ENCODE measurements at places on chromosomes 4 and X. TPM values are rescaled to one million over a fixed set of nuclear protein-coding genes. Genes with fewer than 3 reads are reported as not detected.
A peak's percentile ranks its signal among the peaks of the same experiment; 100 is the strongest.

GRCh38 chr4:154741922-154742850, 1.6 kb upstream of the LRAT start:
- no peak for DNase-seq
- no peaks in the 10 kb centered on the region for H3K4me1 ChIP-seq
- no peaks in the 10 kb centered on the region for H3K36me3 ChIP-seq
- no peak overlapping the region for H3K27ac ChIP-seq
- H3K4me3 ChIP-seq = peak overlapping the region; percentile 6

DNA sequence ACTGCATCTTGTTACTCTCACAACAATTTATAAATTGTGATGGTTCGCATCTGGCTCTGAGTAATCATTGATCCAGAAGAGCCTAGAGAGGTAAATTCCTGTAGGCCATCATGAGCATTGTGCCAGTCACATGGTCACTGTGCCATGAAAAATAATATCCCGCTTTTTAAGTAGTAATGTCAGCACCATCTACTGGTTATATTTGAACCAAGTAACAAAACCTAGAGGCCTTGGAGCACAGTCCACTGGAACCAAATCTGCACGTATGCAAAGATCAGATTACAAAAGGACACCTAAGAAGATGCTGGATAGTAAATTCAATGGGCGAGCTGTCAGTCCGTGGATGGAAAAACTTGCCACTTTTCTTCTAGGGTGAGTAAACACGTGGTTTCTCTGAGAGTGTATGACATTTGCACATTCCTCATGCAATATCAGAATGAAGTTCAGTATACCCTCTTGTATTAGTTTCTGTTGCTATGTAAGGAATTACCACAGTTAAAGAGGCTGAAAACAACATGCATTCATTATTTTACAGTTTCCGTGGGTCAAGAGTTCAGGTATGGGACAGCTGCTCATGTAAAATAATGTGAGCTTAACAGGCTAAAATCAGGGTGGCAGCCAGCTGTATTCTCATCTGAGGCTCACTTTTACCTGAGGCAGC, 26.8 kb downstream of the FAM114A1 start:
- no peak for DNase-seq
- H3K27ac ChIP-seq = no peak overlapping the region

DNA sequence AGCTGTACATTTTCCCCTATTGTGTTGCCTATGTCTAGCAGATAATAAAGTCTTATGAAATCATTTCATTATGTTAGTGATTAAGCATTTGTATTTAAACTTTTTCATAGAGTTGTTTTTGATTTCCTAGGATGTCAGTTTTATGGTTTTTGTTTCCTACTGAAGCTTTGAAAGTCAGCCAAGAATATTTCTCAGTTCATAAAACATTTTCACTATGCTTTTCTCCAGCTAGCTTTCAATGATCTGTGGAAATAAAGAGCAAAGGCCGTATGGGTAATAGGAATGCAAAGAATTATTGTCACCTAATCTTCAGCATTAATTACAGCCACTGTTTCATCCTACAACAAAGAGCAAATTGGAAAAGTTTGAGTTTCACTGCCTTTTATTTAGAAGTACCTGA, 145.7 kb upstream of the NUDT6 start:
- DNase-seq = no peak
- H3K4me3 ChIP-seq = no peak overlapping the region
- H3K27ac ChIP-seq = no peak overlapping the region
- H3K27me3 ChIP-seq = no peaks in the 10 kb centered on the region
- no peaks in the 10 kb centered on the region for H3K4me1 ChIP-seq
- H3K36me3 ChIP-seq = no peaks in the 10 kb centered on the region

DNA sequence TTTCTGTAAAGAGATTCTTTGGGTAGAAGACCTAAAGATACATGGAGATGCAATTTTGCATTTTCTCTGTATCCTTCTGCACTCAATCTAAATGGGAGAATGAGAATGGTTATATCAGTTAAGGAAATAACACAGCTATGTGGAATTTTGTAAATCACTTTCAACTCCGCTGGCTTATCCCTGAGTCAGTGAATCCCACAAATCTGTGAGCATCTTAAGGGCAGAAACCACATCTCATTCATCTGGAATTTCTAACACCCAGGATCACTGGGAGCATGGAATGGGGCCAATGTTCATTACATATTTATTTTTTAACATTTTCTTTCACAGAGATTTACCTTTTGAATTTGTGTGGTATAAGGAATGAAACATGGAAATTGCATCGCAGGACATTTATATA, 167.8 kb downstream of the CFAP47 start:
- no peaks in the 10 kb centered on the region for H3K36me3 ChIP-seq
- H3K4me3 ChIP-seq = no peak overlapping the region
- no peak for DNase-seq
- no peak overlapping the region for H3K27ac ChIP-seq
- no peaks in the 10 kb centered on the region for H3K27me3 ChIP-seq

DNA sequence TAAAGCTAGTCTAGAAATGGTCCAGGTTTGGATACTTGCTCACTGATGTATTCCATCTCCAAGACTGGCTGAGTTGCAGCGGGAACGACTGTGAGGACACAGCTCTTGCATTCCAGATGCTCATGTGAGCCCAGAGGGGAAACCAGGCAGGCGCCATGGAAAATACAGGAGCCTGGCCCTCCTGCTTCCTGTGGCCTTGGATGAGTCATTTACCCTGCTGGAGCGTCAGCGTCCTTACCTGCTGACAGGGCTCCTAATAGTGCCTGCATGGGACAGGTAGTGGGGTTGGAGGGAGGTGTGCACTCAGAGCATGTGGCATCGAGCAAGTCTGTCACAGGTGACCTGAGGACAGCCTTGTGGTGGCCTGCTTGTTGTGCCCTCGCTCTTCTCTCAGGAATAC, 69.4 kb downstream of the NSG1 start:
- H3K36me3 ChIP-seq = peaks cover 11% of the 10 kb centered on the region
- DNase-seq = no peak
- H3K27me3 ChIP-seq = no peaks in the 10 kb centered on the region
- H3K4me1 ChIP-seq = no peaks in the 10 kb centered on the region
- H3K27ac ChIP-seq = no peak overlapping the region

GRCh38 chr4:74897386-74897785, 35.5 kb upstream of the PARM1 start:
- no peak for DNase-seq
- H3K27me3 ChIP-seq = no peaks in the 10 kb centered on the region
- no peak overlapping the region for H3K27ac ChIP-seq
- no peaks in the 10 kb centered on the region for H3K4me1 ChIP-seq
- H3K36me3 ChIP-seq = no peaks in the 10 kb centered on the region

DNA sequence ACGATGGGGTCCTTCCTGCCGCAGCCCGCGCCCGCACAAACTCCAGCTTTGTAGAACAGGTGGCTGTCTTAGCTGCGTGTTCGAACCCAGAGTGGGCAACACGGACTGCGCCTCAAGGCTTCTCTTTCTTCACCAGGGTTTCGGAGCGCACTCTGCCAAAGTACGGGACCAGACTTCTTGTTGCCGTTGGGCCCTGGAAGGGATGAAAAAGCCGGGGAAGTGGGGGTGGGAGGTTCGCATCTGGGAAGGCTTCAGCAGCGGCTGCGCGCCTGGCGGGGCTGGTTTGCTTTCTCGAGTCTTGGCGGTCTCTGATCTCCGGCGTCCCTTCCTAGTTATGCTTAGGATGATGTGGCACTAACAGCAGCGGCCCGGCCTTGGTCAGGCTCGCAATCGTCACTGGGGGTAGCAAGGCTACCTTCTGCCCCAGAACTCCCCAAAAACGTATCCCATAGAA, 673 bp downstream of the PARM1 start:
- peak; percentile 58 for DNase-seq
- no peaks in the 10 kb centered on the region for H3K27me3 ChIP-seq
- H3K4me3 ChIP-seq = peak overlapping the region; percentile 93
- H3K36me3 ChIP-seq = no peaks in the 10 kb centered on the region

Gene CTAG1B
- total RNA-seq = not detected

- no peak overlapping the region for H3K4me3 ChIP-seq
- H3K36me3 ChIP-seq = no peaks in the 10 kb centered on the region
- H3K27me3 ChIP-seq = no peaks in the 10 kb centered on the region
- no peaks in the 10 kb centered on the region for H3K4me1 ChIP-seq
These were observed 77.9 kb downstream of the TBL1X start for GRCh38 chrX:9542761-9543111.

Gene BCAP31
- 118 TPM for total RNA-seq

GRCh38 chr4:74499986-74500781, 55.2 kb downstream of the AREG start:
- H3K27me3 ChIP-seq = no peaks in the 10 kb centered on the region
- H3K36me3 ChIP-seq = no peaks in the 10 kb centered on the region
- no peaks in the 10 kb centered on the region for H3K4me1 ChIP-seq
- H3K27ac ChIP-seq = no peak overlapping the region
- DNase-seq = peak; percentile 23
- no peak overlapping the region for H3K4me3 ChIP-seq

- no peaks in the 10 kb centered on the region for H3K36me3 ChIP-seq
- H3K27ac ChIP-seq = no peak overlapping the region
- H3K4me3 ChIP-seq = no peak overlapping the region
- DNase-seq = no peak
- H3K4me1 ChIP-seq = no peaks in the 10 kb centered on the region
- H3K27me3 ChIP-seq = no peaks in the 10 kb centered on the region
These were observed 1.2 kb upstream of the EFHC2 start for GRCh38 chrX:44344687-44345086.

- no peaks in the 10 kb centered on the region for H3K36me3 ChIP-seq
- no peak overlapping the region for H3K27ac ChIP-seq
- H3K4me1 ChIP-seq = no peaks in the 10 kb centered on the region
- H3K27me3 ChIP-seq = no peaks in the 10 kb centered on the region
These were observed 142.0 kb downstream of the SLC10A7 start for GRCh38 chr4:146379744-146380143.

Gene WDR13
- 110 TPM for total RNA-seq

DNA sequence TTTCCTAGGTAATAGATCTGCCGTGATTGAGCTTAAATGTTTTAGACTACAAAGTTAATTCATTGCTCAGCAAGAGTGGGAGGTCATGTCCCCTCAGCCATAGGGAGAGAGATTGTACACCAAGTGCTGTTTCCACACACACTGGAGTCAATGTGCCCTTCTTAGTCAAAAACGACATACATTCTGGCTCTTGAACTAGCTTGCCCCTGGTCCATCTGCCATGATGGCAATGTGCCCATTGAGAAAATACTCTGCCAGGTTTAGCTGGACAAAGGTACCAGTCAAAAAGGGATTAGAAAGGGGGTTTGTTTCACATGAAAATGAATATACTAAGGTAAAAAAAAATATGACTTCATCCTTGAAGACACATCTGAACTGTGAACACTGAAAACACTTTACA, 377.1 kb upstream of the ADGRL3 start:
- H3K27me3 ChIP-seq = no peaks in the 10 kb centered on the region
- no peaks in the 10 kb centered on the region for H3K36me3 ChIP-seq
- no peak for DNase-seq
- H3K4me1 ChIP-seq = no peaks in the 10 kb centered on the region
- H3K27ac ChIP-seq = no peak overlapping the region
- H3K4me3 ChIP-seq = no peak overlapping the region

Gene SLC49A3
- 10.8 TPM for total RNA-seq

Gene VCX
- not detected for total RNA-seq

- H3K36me3 ChIP-seq = no peaks in the 10 kb centered on the region
- no peak overlapping the region for H3K4me3 ChIP-seq
- H3K27me3 ChIP-seq = no peaks in the 10 kb centered on the region
- no peak for DNase-seq
These were observed 28.5 kb downstream of the PTTG2 start for GRCh38 chr4:37988670-37989069.

DNA sequence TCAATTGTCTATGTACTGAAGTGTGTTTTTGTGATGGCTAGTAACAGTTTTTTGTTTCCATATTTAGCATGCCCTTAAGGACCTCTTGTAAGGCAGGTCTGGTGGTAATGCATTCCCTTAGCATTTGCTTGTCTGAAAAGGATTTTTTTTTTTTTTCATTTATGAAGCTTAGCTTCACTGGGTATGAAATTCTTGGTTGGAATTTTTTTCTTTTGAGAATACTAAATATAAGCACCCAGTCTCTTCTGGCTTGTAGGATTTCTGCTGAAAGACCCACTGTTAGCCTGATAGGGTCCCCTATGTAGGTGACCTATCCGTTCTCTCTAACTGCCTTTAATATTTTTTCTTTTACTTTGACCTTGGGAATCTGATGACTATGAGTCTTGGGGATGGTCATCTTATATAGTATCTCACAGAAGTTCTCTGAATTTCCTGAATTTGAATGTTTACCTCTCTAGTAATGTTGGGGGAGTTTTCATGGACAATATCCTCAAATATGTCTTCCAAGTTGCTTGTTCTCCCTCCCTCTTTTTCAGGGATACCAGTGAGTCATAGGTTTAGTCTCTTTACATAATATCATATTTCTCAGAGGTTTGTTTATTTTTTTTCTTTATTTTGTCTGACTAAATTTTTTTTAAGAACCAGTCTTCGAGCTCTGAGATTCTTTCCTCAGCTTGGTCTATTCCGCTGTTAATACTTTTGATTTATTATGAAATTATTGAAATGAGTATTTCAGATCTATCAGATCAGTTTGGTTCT, 157.1 kb upstream of the PGRMC2 start:
- H3K27ac ChIP-seq = no peak overlapping the region
- no peaks in the 10 kb centered on the region for H3K27me3 ChIP-seq
- DNase-seq = no peak
- H3K36me3 ChIP-seq = no peaks in the 10 kb centered on the region

- no peaks in the 10 kb centered on the region for H3K36me3 ChIP-seq
- H3K27ac ChIP-seq = no peak overlapping the region
- DNase-seq = no peak
- no peaks in the 10 kb centered on the region for H3K4me1 ChIP-seq
- no peaks in the 10 kb centered on the region for H3K27me3 ChIP-seq
- no peak overlapping the region for H3K4me3 ChIP-seq
These were observed 255.9 kb downstream of the SPRY1 start for GRCh38 chr4:123652476-123652875.

- no peaks in the 10 kb centered on the region for H3K4me1 ChIP-seq
- no peaks in the 10 kb centered on the region for H3K27me3 ChIP-seq
- no peak overlapping the region for H3K4me3 ChIP-seq
- H3K27ac ChIP-seq = no peak overlapping the region
- peak; percentile 87 for DNase-seq
- H3K36me3 ChIP-seq = peaks cover 2% of the 10 kb centered on the region
These were observed 16.8 kb downstream of the FGFR3 start for GRCh38 chr4:1809754-1810502.

- H3K36me3 ChIP-seq = no peaks in the 10 kb centered on the region
- H3K4me3 ChIP-seq = no peak overlapping the region
- no peak for DNase-seq
- H3K4me1 ChIP-seq = no peaks in the 10 kb centered on the region
These were observed 83.2 kb upstream of the IL1RAPL2 start for GRCh38 chrX:104482757-104483156.

DNA sequence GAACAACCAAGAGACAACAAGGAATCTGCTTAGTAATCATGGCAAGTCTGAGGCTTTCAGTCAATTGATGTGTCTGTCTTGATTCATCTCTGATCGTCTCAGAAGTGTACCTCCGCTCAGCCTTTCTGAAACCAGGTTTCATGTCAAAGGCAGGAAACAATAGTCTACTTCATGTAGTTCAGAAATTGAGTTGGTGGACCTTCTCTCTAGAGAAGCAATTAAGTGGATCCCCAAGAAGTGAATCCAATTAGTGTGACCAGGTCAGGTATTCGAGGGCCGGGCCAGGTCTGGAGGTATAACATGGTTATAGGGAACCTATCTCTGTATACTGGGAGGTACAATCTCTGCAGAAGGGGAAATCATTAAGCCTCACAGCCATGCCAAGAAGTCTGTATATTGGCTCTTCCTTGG, 32.0 kb downstream of the DAPP1 start:
- no peak for DNase-seq
- no peak overlapping the region for H3K4me3 ChIP-seq
- H3K27ac ChIP-seq = no peak overlapping the region

GRCh38 chr4:24915121-24915922, 2.5 kb upstream of the CCDC149 start:
- no peak overlapping the region for H3K4me3 ChIP-seq
- H3K36me3 ChIP-seq = no peaks in the 10 kb centered on the region
- H3K4me1 ChIP-seq = no peaks in the 10 kb centered on the region
- H3K27me3 ChIP-seq = peaks cover 2% of the 10 kb centered on the region
- DNase-seq = no peak
- H3K27ac ChIP-seq = no peak overlapping the region
